ENCODE measurements at places on chromosomes 2 and 18. TPM values are rescaled to one million over a fixed set of nuclear protein-coding genes. Genes with fewer than 3 reads are reported as not detected.
A peak's percentile ranks its signal among the peaks of the same experiment; 100 is the strongest.

Gene ANKRD53
- total RNA-seq: 1.3 TPM

Gene PPP1R7
- 64.1 TPM for total RNA-seq

Gene TMEM182
- total RNA-seq: 1.3 TPM

DNA sequence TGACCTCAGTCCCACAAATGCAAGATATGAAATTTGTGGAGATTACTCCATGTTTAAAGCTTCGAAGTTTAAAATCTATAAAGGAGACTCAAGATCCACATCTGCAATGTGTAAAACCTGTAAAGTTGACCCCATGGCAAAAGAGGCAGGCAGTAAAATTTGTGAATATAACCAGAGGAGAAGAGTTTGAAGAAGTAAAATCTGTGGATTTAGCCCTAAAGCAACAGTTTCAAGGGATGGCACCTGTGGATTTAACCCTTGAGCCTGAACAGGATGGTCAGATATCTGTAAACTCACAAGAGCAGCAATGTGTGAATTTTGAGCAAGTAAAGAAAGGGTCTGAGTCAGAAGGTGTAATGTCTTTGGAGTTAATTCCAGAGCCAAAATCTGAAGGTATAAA lies 11.2 kb upstream of the ZNF512 start:
- DNase-seq: no peak

GRCh38 chr2:196606516-196606915 lies 33.0 kb upstream of the CCDC150 start:
- no peak for DNase-seq

- peak; percentile 24 for DNase-seq
These were observed 81.9 kb upstream of the TMEM178A start for GRCh38 chr2:39583781-39584180.

DNA sequence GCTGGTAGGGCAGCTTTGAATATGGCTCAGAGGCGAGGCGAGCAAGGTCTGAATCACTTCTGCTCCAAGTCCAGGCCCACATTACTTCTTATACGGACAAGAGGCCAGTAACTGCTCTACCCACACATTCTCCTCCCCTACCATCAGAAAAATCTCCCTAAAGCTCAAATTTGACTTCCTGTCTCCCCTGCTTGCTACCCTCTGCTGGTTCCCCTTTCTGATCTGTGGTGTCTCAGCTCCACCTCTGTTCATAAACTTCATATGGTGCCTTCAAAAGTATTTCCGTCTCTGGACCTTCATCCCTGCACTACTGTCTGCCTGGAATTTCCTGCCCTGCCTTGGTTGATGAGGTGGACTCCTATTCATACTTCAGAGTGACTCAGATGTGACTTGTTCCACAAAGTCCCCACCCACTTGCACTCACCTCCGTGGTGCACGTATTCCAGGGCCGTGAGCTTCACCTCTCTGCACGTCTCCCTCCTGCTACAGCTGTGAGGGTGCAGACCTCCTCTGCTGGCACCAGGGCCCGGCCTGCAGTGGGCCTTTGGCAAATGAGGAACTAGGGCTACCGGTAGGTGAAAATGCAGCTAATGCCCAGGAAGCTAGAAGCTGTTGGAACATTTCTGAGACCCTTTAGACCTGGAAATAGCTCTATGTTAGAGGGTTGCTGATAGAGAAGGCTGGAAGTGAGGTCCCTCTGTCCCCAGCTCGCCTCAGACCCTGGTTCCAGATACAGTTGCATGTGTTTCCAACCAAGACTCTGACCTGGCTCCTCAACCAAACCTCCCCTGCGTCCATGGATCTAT lies 24.6 kb upstream of the KCMF1 start:
- DNase-seq: no peak
